ENCODE measurements at places on chromosomes 5 and 9.

GRCh38 chr9:68567565-68567964 lies 26.9 kb upstream of the TMEM252 start:
- no peak for DNase-seq

- DNase-seq: no peak
These were observed 37.4 kb downstream of the UNC5A start for GRCh38 chr5:176847726-176848290.

GRCh38 chr5:35698047-35698808 lies 80.6 kb downstream of the SPEF2 start:
- no peak for DNase-seq

GRCh38 chr9:112086627-112087026 lies 88.5 kb downstream of the SUSD1 start:
- no peak for DNase-seq

- no peak for DNase-seq
These were observed 114.6 kb downstream of the MTX3 start for GRCh38 chr5:79876456-79876855.

DNA sequence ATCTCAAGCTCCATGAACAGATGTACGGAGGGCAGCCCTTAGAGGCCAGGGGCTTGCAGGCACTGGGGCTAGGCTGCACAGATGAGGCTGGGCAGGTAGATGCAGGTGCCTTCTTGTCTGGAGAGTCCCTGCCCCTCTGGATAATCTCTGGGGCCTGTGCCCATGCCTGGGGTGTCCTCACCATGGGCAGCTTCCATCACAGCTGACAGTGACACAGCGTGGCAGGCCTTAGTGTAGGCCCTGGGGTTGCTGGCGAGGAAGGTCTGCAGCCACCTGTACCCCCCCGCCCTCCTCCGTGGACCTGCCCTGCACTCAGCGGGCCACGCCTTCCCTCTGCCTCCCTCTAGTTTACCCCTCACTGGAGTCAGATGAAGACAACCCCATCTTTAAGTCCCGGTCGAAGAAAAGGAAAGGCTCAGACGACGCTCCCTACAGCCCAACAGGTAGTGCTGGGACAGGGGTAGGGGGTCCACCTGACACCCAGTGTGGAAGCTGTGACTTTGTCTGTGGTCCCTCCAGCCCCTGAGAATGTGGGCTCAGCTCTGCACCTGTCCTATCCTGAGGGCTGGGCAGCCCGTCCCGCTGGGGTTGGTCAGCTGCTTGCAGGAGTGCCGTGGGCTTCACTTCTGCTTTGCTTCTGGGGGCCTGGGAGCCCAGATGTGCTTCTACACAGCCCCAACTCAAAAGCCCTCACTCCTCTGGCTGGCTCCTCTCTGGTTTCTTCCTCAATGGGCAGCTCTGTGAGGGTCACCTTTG lies 98.4 kb downstream of the PHF2 start:
- peak; percentile 1 for DNase-seq

GRCh38 chr5:96229188-96229587 lies 203.9 kb downstream of the PCSK1 start:
- DNase-seq: no peak

- no peak for DNase-seq
These were observed 60.7 kb downstream of the PARP8 start for GRCh38 chr5:50727149-50727496.

DNA sequence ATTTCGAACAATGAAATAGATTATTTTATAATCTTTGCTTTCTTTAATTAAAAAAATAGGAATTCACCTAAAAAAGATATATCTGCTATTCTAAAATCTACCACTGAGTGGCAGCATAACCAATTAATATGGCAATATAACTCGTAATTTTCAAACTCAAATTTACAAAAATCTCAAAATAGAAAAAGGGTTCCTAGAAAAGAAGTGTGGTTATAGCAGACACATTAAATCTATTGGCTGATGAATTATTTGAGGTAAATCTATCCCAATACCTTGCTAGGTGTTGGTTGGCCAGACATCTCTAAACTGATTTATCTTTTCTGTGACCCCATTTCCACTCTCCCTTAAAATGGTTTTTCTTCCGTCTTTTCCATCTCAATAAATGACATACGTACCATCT lies 30.2 kb upstream of the NRG2 start:
- no peak for DNase-seq

GRCh38 chr5:150490754-150491153 lies 17.2 kb upstream of the NDST1 start:
- no peak for DNase-seq

DNA sequence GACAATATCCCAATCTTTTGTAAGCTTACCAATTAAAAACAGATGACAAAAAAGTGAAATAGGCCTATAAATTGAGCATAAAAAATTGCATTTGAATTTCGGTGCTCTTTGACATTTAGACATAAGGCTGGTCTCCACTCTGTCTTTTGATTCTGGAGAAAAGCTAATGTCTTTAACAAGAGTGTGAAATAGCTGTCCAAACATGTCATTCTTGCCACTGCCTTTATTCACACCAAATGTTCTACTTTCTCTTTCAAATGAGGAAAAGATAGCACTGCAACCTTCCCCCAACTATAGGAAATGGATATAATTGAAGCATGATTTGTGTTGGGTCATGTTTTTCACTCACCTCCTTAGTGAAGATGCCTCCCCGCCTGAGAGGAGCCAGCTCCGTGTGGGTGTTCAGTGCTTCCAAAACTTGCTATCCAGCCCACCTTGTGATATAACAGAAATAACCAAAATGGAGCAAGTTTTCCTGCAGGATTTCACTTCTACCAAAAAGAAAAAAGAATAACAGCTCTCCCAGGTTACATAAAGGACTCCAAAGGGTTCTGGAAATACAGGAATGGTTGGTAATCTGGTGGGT lies 55.2 kb upstream of the STK32A start:
- DNase-seq: no peak

DNA sequence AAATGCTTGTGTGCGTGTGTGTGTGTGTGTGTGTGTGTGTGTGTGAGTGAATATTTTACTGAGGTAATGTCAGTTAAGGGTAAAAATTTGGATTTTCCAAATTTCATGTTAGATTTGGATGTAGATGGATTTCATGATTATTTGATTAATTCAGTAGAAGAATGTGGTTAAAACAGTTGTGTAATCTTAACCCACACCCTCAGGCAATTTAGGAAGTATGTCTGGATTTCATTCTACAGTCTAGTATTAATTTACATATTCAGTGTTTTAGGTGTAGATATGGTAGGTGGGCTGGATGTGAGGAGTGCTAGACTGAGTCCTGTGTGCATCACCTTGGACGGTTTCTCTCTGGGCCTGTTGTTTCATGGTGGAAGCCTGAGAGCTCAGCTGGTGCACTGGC lies 99.1 kb upstream of the CKMT2 start:
- no peak for DNase-seq

DNA sequence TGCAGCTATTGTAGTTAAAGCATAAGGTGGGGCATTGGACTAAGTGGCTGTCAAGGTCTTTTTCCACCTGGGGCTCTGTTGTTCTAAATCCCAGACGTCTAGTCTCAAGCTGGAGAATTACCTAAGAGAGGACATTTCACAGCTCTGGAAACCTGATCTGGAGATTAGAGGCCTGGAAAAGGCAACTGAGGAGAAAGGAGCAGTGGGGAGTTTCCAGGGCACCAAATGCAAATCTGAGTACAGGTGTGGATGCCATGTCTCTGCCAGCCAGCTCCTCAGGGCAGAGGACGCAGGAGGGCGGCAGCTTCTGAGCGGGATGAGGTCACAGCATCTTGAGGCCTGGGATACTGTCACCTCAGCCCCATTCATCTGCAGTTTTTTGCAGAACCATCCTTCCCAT lies 65.2 kb downstream of the PPARGC1B start:
- no peak for DNase-seq

GRCh38 chr9:75707191-75707590 lies 183.3 kb upstream of the PCSK5 start:
- no peak for DNase-seq

- no peak for DNase-seq
These were observed 362.6 kb upstream of the SMC2 start for GRCh38 chr9:103731541-103731940.

GRCh38 chr9:31045810-31046209 lies 1338.6 kb upstream of the ACO1 start:
- DNase-seq: no peak

GRCh38 chr5:56129288-56129687 lies 103.8 kb downstream of the ANKRD55 start:
- no peak for DNase-seq

DNA sequence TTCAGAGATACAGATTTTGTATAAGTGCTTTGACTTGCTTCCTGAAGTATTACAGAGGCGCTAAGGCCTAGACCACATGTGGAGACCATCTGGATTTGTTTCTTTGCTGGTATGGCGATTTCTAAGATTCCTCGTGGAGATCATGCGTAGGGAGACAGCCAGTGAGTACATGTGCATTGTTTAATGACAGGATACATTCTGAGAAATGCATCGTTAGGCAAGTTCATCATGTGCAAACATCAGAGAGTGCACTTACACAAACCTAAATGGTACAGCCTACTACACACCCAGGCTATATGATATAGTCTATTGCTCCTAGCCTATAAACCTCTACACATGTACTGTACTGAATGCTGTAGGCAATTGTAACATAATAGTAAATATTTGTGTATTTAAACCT lies 16.5 kb upstream of the CEP120 start:
- no peak for DNase-seq

- no peak for DNase-seq
These were observed 80.9 kb upstream of the SPOCK1 start for GRCh38 chr5:137580030-137580429.

DNA sequence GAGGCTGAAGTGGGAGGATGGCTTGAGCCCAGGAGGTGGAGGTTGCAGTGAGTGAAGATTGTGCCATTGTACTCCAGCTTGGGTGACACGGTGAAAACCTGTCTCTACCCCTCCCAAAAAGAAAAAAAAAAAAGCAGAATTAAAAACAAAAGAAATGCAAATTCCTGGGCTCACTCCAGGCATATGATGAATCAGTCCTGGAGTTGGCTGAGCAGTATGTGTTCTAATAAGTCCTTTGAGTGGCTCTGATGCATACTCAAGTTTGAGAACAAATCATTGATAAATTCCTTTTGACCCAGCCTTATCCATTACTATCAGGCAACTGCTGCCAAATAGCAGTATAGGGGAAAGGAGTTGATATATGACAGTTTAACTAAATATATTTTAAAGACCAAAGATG lies 28.3 kb downstream of the UHRF2 start:
- no peak for DNase-seq

- no peak for DNase-seq
These were observed 305.4 kb upstream of the MSX2 start for GRCh38 chr5:174418809-174419539.

DNA sequence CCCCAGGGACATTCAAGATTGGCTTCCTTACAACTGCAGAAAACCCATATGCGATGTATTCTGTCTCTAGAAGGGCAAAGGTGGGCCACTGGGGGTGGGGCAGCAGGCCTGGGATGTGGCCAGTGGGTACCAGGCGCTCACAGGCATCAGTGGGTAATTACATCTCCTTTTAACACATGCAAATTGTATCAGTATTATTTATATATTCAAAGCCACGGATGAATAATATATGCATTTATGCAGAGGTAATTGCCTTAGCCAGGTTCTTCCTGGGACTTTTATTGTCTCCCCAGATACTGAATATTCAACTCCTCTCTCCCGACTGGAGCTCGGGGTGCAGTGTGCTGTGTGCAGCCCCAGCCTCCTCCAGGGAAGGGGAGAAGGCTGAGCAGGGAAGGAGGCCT lies 109.4 kb upstream of the MVB12B start:
- no peak for DNase-seq

GRCh38 chr5:37789991-37790390 lies 49.9 kb downstream of the GDNF start:
- no peak for DNase-seq

DNA sequence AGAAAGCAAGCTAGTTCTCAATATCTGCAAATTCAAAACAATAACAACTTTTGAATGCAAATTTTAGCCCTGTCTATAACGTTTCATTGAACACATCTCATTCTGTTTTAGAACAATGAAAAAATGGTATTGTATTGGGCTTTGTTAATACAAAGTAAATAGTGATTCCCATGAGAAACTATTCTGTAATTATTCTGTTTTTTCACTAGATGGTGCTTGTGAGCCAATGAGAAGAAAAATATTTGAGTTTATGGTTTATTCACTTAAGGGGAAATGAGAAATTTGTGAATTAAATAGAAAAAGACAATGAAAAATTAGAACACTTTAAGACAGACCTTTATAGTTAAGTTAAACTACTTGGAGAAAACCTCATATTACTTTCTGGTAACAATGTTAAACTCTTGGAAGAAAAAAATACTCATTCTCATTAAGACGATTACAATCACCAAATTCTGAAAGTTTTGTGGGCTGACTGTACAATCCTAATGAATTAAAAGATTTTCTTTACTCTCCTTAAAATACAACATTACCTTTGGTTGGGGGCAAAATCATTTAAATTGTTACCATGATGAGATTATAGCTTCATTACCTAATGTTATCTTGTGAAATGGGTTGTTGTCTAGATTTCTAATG lies 127.0 kb downstream of the NNT start:
- DNase-seq: no peak

DNA sequence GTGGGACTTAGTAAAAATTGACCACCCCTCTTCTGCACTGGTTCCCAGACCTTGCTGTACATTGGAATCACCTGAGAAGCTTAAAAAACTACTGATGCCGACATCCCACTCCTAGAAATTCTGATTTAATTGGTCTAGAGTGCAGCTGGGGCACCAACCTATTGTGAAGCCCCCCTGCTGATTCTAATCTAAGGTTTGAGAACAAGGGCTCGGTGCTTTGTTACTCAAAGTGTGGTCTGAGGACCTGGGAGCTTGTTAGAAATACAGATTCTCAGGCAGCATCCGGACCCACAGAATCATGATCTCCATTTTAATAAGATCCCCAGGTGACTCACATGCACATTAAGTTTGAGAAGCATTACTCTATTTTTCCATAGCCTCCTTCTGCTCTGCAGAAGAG lies 57.8 kb upstream of the LPAR1 start:
- no peak for DNase-seq

GRCh38 chr9:87499424-87500017 lies 1.9 kb downstream of the DAPK1 start:
- no peak for DNase-seq

GRCh38 chr9:9846557-9846956 lies 766.2 kb downstream of the PTPRD start:
- DNase-seq: no peak

GRCh38 chr5:92371171-92371888 lies 988.2 kb upstream of the ARRDC3 start:
- DNase-seq: no peak

DNA sequence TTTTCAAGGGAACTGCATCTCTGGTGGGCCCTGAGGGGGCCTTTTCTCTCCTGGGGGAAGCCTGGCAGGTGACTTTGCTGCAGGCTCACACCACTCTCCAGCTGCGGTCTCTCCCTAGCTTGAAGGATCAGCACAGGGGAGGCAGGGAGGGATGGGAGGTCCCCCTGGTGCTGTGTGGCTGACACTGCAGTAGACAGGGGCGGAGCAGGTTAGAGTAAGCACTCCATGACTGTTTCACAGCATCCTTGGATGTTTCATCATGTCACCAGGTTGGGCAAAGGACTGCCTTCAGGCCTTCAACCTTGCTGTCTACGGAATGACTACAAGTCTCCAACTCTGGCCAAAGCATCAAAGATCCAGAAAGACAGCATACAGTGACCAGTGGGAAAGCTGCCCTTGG lies 470.7 kb downstream of the CDK5RAP2 start:
- DNase-seq: no peak

All from effector CD4-positive, alpha-beta T cell (primary cell).